ENCODE measurements at places on chromosomes 2 and 18.

- DNase-seq: no peak
These were observed 52.7 kb downstream of the RBMS1 start for GRCh38 chr2:160440888-160441287.

DNA sequence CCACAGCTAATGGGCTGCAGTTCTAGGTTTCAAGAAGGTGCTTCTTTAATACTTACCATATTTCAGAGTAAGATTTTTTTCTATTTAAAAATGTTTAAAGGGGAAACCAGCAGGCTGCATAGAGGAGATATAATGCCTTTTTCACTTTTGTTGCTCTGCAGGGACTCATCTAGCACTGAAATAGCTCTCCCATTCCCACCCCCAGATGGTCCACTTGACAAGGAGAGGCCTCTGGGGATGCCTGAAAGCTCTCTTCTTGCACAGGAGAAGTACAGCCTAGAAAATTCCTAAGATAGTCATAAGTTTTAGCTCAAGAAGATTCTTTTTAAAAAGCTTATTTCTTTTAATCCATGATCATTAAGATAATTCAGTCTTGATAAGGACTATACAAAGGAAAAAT, 126.4 kb downstream of the CDH2 start:
- DNase-seq: no peak

DNA sequence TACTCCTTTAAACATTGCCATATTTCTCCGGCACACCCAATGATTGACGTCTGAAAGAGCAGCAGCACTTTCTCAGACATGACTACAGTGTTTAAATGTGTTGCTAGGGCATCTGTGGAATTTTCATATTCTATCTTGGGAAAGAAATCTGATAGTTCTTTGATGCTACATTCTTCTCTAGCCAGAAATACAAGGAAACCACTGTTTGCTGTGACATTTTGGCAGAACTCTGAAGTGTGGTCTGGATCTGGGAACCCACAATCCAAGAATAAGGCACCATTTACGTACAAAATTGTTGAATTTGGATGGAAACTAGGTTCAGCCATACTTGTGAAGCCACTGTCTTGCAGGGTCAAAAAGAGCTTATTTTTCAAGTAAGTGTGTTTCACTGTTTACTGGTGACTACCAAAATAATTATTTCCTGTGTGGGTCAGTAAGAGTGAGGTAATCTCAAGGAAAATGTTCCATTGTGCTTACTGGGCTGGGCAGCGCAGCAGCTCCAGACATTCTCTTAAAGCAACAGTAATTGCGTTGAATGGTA, 21.3 kb upstream of the CD28 start:
- DNase-seq: peak; percentile 54

DNA sequence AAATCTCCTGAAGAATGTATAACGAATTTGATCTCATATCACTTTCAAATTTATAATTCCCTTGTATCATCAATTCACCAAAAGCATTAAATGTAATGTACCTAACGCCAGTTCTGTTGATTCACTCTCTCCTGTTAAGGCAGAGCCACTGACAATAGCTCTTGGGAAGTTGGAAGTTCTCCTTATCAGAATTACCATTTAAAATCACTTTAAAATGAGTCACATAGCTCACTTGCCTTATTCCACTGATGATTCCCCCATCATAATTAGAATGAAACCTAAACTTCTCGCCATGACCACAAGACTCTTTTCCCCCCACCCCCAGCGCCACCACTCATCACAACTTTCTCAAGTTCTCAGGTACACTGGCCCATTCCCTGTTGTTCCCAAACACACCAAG, 117.1 kb downstream of the PID1 start:
- DNase-seq: no peak

DNA sequence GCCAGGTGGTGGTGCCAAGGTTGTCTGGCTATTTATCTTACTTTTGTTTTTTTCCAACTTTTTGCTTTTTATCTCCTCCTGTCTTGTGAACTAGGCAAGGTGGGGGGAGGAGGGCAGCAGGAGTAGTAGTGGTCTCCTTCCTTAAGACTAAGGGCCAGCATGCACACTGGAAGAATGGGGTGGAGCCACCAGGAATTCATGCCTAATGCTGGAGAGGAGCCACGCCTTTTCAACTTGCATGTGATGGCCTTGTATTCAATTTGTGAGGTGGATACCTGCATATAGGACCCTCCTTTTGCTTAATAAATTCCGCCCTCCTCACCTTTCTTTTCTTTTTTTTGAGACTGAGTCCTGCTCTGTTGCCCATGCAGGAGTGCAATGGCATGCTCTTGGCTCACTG, 37.6 kb upstream of the CLASP1 start:
- DNase-seq: no peak

- DNase-seq: no peak
These were observed 38.2 kb downstream of the KCMF1 start for GRCh38 chr2:85009019-85009618.

- no peak for DNase-seq
These were observed 10.1 kb downstream of the RND3 start for GRCh38 chr2:150477347-150477746.

DNA sequence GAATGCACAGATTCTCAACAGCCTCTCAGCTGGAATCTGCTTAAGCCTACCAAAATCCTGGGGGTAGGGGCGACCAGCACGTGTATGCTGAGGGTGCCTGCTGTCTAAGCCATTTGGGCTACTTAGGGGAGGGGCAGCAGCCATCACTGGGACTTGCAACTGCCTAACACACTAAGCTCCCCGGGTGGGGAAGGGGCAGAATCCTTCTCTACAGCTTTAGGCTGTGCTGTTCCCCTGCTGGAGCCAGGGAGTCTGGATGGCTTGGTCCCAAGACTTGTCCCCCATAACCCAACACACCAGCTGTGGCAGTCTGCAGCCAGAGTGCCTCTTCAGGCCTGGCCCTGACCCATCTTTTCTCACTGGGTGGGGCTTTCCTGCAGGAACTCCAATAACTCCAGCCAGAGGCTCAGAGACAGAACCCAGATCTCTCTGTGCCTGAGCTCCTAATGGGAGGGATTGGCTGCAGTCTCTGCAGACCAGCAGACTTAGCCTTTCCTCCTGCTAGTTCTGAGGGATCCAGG, 305.4 kb upstream of the RND3 start:
- DNase-seq: no peak

DNA sequence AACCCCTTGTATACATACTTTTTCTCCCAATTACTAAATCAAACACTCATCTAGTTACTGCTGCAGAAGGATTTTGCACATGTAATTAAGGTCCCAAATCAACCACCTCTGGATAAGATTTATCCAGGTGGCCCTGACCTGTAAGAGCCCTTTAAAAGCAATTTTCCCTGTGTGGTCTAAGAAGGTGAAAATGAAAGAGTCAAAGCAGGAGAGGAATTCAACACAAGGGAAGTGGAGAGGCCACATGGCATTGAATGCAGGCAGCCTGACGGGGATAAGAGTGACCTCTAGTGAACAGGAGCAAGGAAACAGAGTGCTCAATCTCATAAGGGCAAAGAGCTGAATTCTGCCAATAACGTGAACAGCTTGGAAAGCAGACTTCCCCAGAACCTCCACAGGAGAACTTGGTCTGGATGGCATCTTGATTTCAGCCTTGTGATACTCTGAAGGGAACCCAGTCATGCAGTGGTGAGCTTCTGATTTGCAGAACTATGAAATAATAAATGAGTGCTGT, 27.2 kb downstream of the PPP3R1 start:
- DNase-seq: no peak

DNA sequence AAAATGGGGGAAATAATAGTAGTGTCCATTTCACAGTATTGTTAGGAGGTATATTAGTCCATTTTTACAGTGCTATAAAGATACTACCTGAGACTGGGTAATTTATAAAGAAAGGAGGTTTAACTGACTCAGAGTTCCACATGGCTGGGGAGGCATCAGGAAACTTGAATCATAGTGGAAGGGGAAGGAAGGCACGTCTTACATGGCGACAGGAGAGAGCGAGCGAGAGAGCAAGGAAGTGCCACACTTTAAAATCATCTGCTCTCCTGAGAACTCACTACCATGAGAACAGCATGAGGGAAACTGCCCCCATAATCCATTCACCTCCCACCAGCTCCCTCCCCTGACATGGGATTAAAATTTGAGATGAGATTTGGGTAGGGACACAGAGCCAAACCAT, 23.4 kb downstream of the MGAT5 start:
- no peak for DNase-seq

GRCh38 chr2:68748568-68748967, 14.0 kb downstream of the ARHGAP25 start:
- DNase-seq: no peak

DNA sequence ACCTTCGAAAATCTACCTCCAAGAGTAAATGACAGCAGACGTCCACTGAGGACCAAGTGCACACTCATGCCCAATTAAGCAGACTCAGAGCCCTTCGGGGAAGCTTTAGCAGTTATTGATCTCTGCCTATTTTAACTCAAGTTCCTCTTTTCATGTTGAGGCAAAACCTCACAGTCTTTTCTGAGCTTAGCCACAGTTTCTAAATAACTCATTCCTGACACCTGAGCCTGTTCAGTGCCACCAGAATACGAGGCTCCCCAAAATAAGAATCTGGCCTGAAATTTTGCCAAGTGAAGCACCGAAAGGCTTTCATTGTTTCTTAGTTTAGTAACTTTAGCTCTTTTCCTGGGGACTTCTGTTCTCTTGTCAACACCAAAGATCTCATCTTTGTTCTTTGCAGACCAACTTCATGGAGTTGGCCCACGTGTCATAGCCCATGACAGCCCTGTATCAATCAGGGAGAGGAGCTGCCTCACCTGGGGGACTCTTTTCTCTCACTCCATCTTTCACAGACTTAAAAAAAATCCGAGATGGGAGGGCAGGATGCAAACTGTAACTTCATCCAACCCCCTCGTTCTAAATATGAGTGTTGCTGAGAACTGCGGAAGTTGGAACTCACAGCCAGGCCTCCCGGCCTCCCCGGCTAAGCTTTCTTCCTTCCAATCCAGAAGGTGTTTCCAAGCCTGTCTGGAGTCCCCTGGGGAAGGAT, 22.2 kb downstream of the INPP5D start:
- DNase-seq: no peak

GRCh38 chr18:62519684-62520083, 3.1 kb upstream of the ZCCHC2 start:
- no peak for DNase-seq

GRCh38 chr2:218872645-218873358, 7.8 kb upstream of the WNT10A start:
- no peak for DNase-seq

DNA sequence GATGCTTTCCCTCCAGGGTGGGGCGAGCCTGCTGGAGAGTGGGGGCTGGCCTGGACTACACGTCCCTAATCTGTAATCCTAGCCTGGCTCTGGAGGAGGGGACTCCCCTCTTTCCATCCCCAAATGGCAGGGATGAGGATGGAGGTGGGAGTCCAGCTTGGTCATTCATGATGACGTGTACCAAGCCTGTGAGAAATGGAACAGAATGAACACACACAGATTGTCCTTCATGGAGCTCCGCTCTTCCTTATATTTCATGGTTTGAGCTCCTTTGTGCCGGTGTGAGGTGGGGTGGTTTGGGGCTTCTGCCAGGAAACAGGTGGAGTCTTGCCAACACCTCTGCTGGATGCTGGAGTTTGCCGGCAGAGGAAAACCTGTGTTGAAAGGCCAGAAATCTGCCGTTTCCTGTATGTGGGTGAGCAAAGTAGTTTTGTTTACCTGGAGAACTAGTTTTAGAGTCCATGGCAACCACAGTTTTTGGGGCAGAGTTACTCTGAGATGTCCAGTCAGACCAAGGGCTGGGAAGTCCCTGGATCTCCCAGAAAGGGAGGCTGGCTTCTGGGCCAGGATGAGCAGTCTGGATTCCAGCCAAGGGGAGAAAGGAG, 417.6 kb upstream of the MEX3C start:
- DNase-seq: no peak

DNA sequence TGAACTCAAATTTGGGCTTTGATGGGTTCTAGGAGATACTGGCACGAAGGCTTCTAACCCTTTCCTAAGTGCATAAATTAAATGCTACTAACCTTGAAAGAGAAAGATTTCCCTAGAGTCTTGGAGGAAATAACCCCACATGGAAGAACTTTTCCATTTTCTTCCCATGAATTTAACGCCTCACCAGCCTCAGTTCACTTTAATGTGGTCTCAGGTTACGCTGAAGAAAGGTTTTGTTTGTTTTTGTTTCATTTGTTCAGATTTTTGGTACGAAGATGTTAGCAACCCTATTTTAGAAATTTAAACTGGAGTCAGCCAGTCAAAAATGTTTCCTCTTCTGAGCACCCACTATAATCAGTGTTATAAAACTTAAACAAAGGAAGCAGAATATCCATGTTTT, 30.7 kb downstream of the METTL4 start:
- no peak for DNase-seq

- no peak for DNase-seq
These were observed 50.3 kb downstream of the ARL4C start for GRCh38 chr2:234446404-234447076.

DNA sequence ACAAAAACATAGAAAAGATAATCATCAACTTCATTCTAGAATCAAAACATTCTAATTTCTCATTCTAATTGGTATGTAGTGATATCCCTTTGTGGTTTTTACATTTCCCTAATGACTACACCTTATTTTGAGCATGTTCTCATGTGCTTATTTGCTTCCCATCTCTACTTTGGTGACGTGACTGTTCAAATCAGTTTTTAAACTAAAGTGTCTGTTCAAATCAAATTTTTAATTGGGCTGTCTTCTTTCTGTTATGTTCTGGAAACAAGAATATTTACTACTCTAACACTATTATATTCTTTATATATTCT, 45.5 kb downstream of the YES1 start:
- no peak for DNase-seq

DNA sequence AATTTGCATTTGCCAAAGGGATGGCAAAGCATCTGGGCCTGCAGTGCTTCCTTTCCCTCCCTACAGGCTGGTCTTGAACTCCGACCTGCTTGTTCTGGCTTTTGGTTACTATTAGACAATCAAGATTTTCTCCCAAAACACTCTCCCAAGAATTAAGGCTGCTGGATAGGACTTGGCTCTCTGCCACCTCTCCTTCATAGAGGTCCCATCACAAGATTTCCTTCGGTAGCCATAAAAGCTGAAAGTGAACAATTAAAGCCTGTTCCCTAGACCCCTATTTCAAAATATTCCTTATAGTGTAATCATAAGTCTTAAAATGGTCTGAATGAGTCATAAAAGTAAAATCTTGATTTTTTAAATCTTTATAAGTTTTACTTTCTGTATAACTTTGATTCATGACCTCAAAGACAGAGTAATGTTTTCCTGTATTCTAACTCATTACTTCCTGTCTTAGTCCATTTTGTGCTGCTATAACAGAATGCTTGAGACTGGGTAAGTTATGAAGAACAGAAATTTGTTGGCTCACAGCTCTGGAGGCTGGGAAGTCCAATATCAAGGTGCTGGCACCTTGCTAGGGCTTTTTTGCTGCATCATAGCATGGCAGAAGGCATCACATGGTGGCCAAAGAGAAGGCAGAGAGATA, 37.8 kb upstream of the TNP1 start:
- DNase-seq: no peak

GRCh38 chr2:127275356-127275755, 18.6 kb downstream of the ERCC3 start:
- no peak for DNase-seq
